ENCODE measurements at places on chromosomes 11 and 22. TPM values are rescaled to one million over a fixed set of nuclear protein-coding genes. Genes with fewer than 3 reads are reported as not detected.

- peak; percentile 80 for DNase-seq
Observed at GRCh38 chr22:39727541-39727940, 157.0 kb downstream of the CACNA1I start.

- DNase-seq, result peak; percentile 67
Observed at GRCh38 chr22:22940961-22941605, 53.5 kb downstream of the IGLL5 start.

DNA sequence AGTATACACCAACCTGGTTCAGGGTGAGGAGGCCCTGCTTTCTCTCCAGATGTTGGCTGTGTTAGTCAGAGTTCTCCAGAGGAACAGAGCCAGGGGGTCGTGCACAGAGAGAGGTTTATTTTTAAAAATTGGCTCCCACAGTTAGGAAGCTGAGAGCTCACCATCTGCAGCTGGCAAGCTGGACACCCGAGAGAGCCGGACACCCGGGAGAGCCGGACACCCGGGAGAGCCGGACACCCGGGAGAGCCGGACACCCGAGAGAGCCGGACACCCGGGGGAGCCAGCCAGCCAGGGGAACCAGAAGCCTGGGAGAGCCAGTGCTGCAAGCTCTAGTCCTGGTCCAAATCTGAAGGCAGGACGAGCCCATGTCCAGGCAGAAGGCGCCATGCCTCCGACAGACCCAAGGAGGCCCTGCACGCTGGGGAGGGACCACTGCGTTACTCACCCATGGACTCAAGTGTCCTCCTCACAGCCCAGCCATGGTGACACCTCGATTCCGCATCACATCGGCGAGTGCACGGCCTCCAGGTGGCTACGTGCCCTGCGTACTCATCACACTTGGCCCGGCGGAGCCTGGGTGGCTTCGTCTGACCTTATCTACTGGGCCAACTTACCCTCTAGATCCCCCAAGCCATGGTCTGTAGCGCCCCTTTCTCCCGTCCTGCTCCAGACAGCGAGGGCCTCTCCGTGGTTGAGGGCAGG is 99.0 kb downstream of the BRD1 start:
- DNase-seq, result peak; percentile 84

GRCh38 chr11:70378506-70379134 is 19.7 kb upstream of the CTTN start:
- DNase-seq, result no peak

DNA sequence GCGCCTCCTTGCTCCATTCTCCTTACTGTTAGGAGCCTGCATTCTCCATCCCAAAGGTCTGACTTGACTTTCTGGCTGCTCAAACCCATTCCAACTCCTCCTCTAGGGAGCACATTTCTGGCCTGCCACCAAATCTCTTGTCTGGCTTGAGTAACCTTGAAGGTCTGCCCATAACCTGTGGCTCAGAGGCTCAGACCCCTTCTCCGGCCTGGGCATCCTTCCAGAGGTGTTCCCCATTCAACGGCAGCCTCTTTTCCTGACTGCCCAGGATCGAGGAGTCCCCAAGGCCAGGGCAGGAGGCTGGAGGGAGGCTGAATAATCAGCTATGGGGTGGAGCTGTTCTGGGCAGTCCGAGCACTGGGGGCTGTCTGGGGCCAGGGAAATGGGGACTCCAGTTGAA is 2.2 kb downstream of the RAD9A start:
- DNase-seq, result peak; percentile 78

GRCh38 chr11:12485328-12485727 is 108.0 kb downstream of the PARVA start:
- no peak for DNase-seq

DNA sequence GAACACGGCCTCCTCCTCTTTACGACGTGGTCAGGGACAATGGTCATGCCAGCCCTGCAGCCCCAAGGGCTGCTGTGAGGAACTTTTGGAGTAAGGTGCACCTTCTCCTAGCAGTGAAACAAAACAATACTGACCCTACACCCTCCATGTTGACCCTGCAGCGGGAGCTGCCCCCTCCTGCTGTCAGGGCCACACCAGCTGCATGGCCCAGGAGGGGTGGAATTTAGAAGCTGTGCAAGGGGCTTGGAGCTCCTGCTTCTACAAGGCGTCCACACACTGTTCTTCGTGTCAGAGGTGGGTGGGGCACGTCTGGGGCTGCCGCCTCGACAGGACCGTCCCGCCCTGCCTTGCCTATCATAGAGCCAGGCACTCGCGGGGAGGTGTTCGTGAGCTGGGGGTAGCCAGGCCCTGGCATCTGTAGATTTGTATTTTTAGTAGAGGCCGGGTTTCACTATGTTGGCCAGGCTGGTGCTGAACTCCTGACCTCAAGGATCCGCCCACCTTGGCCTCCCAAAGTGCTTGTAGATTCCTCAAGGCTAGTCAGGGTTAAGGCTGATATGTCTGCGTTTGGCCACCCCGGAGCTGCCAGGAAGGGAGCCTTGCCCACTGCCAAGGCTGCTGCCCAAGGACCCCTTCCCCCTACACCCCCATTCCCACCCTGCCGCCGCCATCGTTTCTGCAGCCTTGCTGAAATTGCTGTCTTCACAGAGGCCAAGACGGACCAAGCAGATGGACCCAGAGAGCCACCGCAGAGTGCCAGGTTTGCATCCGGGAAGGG is 15.9 kb downstream of the INCENP start:
- peak; percentile 76 for DNase-seq

GRCh38 chr11:67073908-67074307 is 17.3 kb downstream of the RHOD start:
- no peak for DNase-seq

POLA2 gene
- total RNA-seq, result 5.9 TPM

FAM180B gene
- total RNA-seq, result 0.52 TPM

TMPRSS4 gene
- not detected for total RNA-seq

HPX gene
- total RNA-seq, result 1.4 TPM

PYGM gene
- 0.73 TPM for total RNA-seq

PTPMT1 gene
- total RNA-seq, result 50.3 TPM

Data from osteocyte (in vitro differentiated cells).